ENCODE measurements at places on chromosomes 1 and 21. TPM values are rescaled to one million over a fixed set of nuclear protein-coding genes. Genes with fewer than 3 reads are reported as not detected.

DNA sequence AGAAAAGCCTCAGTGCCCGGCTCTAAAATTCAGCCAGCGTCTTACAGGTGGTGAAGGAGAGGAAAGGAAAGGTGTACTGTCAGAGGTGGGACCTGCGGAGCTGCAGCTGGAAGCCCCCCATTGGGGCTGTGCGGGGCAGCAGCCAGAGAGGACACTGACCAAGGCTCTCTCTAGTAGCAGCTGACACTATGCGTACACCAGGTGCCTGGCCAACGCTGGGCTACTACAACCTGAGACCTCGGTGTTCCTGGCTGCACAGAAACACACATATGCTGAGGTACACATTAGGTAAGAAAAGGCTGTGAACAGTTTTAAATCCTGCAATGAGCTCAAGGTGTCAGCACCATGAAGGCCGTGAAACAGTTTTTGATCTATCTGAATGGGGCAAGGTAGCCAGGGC, 55.5 kb upstream of the EDN2 start:
- DNase-seq, result no peak

- DNase-seq, result peak; percentile 5
Measured at GRCh38 chr1:114956570-114956969, 73.1 kb upstream of the TSHB start.

DNA sequence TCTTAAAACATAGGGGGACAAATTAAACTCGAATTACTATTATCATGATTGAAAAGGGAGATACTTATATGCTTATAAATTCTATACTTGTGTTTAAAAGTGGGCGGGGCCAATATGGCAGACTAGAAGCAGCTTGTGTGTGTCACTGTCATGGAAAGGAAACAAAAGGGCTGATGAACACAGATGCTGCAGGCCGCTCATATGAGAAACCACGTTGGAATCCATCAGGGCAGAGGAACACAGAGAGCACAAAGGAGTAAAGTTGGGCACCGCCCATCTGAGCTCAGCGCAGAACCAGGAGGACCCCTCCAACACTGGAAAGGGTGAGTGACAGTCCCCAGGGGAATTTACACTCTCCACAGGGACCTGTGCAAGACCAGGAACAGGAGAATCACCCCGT, 107.0 kb downstream of the SLC5A9 start:
- DNase-seq, result no peak

DNA sequence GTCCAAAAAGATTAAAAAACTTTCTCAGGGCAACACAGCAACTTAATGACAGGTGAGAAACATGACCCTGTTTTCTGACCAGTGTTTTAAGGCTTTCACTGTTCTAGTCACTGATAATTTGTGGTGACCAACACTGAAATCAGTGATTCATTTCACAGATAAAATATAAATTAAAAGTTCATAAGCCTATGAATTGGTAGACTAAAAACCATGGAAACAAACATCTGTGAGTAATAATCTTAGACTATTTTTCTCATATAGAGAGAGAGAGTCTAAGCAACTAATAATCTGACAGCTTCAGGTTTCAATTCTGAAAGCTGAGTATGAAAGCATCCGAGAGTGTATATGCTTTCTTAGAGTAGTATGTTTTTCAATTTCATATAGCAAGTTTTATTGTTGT, 536.9 kb downstream of the ADGRL2 start:
- no peak for DNase-seq

- DNase-seq, result peak; percentile 7
Measured at GRCh38 chr1:172626845-172627244, 32.1 kb upstream of the FASLG start.

GRCh38 chr1:172960454-172961208, 90.1 kb downstream of the TNFSF18 start:
- DNase-seq, result no peak

DNA sequence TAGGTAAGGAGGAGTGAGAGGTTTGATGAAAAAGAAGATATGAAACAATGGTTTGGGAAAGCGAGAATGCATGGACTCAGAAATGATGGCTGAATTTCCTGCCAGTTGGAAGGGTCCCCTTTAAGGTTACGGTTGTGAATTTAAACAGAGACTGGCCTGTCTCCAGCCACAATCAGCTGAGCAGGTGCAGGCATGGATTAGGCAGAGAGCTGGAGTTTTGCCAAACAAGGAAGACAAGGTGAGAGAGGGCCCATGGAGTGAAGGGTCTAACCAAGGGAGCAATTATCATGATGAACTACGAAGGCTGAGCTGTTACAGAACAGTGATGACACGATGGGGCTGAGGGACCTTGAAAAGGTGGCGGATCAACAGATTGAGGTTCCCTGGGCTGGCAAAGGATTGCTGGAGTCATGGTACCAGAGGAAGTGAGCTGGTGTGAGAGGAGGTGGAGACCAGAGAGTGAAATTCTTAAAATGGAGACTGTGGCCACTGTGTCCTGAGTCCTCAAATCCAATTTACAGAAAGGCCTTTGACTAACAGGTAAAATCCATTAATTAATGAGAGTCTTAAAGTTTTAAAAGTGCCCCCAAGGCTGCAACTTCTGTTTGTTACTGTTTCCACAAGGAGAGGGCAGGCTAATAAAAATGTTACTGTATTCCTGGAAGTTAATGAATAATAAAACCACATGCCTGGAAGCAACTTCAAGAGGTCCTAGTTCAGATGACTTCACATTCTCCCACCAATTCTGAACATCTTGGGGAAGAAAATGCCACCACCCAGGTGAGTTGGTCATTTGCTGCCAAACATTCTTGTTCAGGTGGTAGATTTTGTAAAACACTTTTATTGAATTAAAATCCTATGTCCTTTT, 41.5 kb downstream of the LHX9 start:
- DNase-seq, result no peak

The RGSL1 gene
- total RNA-seq, result not detected

The DNAJC6 gene
- 1.0 TPM for total RNA-seq

The TMEM240 gene
- total RNA-seq, result not detected

The MTR gene
- total RNA-seq, result 51.6 TPM

The DCST1 gene
- total RNA-seq, result not detected

The SMPDL3B gene
- 0.29 TPM for total RNA-seq

The NTRK1 gene
- not detected for total RNA-seq

The EVA1C gene
- not detected for total RNA-seq
